Heart left ventricle (tissue), 16 donors: ENCODE measurements at places on chromosomes 11 and 22. TPM values are rescaled to one million over a fixed set of nuclear protein-coding genes. Genes with fewer than 3 reads are reported as not detected.
A peak's percentile ranks its signal among the peaks of the same experiment; 100 is the strongest.

SLC37A2 gene
- 17.9 TPM for total RNA-seq

CD6 gene
- total RNA-seq = 0.12 TPM

OR8D1 gene
- not detected for total RNA-seq

DBX1 gene
- not detected for total RNA-seq

TIGD3 gene
- total RNA-seq = not detected

FIBIN gene
- total RNA-seq = 8.7 TPM

- no peak for DNase-seq
Measured at GRCh38 chr11:18615628-18616392, 16.2 kb downstream of the MISFA start.

GRCh38 chr11:121426476-121427399, 25.4 kb upstream of the SORL1 start:
- peak; percentile 49 for DNase-seq

GRCh38 chr11:113397212-113397611, 9.6 kb downstream of the ANKK1 start:
- DNase-seq = no peak

DNA sequence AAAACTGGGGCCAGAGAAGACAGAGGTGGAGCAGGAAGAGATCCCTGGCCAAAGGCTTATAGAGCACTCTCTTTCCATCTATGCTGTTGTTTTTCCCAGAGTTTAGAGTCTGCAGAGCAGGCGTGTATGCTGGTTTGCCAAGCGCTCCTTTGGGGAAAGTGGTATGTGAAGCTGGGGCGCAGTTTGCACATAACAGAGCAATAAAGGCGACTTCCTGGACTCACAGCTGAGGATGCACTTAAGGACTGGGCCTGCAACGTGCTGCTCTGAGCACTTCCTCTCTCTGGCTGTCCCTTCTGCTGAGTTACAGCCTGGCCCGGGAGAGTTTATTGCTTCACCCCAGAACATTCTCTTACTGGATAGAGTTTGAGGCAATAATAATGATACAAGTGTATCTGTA, 41.7 kb downstream of the THAP12 start:
- no peak for DNase-seq

- no peak for DNase-seq
Measured at GRCh38 chr11:4480577-4481239, 1.7 kb upstream of the OR52K1 start.

GRCh38 chr22:39575552-39575825, 4.9 kb downstream of the CACNA1I start:
- DNase-seq = no peak

DNA sequence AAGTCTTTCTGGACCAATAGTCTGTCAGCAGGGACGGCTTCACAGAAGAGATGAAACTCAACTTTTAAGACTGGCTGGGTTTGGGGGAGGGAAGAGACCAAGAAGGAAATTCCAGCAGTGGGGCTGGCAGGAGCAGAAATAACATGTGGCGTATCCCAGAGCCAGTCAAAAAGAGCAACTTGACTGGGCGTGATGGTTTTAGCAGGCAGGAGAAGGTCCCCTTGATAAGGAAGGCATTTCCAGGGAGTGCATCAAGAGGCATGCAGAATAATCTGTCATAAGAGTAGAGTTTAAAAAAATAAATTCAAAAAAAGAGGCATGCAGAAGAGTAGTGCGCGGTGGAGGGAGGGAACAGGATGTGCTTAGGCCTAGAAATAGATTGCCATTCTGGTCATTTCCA, 52.5 kb downstream of the C22orf31 start:
- DNase-seq = no peak

DNA sequence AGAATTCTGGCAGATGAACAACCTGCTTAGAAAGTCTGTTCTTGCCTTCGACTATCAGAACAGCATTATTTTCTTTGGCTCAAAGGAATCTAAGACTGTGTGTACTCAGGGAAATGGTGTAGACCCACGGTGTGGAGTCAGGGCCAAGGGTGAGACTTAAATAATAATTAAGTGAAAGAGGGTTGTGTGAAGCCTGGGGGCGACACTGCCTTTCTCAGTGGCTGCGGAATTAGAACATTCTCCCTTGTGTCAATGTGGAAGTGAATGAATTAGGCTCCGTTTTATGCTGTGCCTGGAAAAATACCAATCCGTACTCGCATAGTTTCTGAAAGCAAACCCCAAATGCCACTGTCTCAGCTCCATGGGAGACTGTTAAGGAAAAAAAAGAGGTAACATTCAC, 50.7 kb downstream of the NAV2 start:
- DNase-seq = no peak

GRCh38 chr22:50201191-50202129, 649 bp downstream of the SELENOO start:
- no peak for DNase-seq

DNA sequence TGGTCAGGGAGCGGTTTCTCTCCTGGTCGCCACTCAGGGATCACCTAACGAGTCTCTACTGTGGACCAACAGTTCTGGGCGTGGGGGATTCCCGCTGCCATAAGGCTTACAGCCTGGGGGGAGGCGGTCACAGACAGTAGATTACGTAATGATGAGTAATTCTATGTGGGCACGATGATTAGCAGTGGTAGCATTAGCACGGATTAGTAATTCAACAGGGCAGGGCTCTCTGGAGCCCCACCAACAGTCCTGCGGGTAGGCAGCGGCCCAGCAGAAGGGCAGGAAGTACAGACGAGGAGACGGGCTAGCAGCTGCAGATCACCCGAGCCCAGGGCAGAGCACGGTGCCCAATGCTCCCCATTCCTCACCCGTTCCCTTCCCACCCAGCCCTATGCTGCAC, 3.6 kb downstream of the SHISAL1 start:
- no peak for DNase-seq

GRCh38 chr11:114785820-114786219, 107.5 kb downstream of the NXPE2 start:
- DNase-seq = no peak

GRCh38 chr22:49934891-49935557, 16.6 kb downstream of the CRELD2 start:
- DNase-seq = peak; percentile 91

- no peak for DNase-seq
Measured at GRCh38 chr11:26490546-26490945, 81.5 kb downstream of the MUC15 start.

DNA sequence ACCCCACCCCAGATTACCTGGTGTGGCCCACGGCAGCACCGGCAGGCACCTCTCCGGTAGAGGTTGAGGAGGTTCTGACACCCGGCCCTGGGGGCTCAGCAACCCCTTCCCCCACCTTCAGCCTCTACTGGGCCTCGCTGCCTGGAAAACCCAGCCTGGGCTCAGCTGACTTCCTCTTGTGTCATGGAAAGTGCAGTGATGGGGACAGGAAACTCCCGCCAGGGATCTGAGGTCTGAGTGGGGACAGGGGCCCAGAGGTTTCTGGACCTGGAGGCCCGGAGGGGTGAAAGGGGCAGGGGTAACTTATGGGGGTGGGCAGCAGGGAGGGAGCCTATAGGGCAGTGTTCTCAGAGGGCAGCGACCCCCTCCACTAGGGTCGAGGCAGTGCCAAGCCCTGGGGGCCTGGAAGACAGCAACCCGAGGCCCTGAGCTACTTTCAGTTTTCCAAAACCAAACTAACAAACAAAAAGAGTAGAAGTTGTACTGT, 10.0 kb upstream of the CD5 start:
- DNase-seq = no peak

DNA sequence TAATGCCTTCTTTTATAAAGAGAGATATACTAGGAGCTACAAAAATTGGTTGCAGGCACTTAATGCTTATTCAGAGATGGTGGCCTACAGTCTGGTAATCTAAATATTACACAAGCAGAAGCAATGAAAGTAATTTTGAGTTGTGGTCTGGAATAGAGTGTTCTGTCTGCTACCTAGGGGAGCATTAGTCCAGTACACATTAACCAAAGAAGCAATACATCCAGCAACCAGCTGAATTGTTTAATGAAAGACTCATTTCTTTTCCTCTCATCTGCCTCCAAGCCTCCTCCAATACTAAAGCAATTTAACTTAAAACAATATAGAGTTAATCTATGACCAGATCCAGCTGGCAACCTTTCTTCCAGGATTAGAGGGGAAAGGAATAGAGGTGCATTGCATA, 877.1 kb upstream of the CNTN5 start:
- no peak for DNase-seq
